ENCODE measurements at places on chromosomes 5 and 9.

DNA sequence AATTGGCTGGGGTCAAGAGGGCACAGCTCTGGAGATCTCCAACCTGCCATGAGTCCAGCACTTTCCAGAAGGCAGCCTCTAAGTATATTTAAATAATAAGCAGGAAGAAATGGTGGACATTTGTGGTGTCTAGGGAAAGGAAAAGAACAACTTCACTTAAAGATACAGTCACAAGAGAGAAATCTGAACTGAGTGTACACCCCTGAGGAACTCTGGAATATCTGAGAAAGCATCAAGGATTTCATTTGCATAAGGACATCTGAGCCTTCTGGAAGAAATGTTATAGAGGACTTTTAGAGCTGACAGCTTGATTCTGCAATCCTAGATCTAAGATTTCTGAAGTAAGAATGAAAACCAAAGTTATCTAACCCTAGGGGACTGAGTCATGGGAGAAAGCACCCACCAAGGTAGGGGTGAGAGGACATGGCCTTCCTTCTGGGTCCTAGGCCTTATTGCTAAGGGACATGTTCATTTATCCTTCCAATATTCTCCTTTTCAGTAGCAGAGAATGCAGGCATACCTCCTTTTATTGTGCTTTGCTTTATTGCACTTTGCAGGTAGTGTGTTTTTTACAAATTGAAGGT is 253.4 kb upstream of the SLC24A2 start:
- no peak for DNase-seq

DNA sequence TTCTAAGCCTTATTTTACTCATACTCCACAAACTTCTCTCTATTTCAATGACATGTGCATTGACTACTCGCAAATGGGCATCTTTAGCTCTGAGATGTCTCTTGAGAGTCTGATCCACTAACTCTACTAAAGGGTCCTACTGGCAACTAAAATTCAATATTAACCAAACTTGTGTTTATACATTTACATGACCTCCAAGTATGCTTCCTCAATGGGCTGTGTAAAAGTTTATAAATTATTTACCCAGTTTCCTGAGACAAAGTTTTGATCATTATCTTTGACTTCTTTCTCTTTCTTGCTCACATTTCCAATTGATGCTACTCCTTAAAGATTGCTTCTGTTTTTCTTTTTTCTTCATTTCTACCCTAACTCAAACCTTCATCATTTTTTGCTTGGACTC is 510.1 kb upstream of the DAB2 start:
- DNase-seq, result no peak

GRCh38 chr5:1939256-1939655 is 56.5 kb upstream of the IRX4 start:
- no peak for DNase-seq

DNA sequence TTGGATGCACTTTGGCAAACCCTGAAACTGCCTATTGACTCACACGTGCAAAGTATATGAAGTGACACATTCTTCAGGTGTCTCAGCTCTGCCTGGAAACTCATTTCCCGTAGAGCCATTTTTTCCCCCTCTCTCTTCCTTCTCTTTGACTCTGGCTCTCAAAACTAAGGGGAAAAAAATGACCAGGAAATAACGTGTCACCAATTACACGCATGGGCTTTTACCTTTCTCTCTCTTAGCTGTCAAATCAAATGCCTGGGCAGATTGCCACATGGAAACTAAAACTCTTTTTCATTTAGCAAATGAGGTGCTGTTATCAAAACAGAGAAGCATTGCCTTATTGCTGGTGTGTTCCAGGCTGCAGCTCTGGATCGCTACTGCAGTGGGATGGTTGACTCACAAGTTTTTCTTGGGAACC is 18.3 kb upstream of the IFNK start:
- no peak for DNase-seq

- no peak for DNase-seq
Observed at GRCh38 chr5:39178171-39178570, 41.2 kb downstream of the FYB1 start.

- no peak for DNase-seq
Observed at GRCh38 chr5:173623296-173623771, 6.9 kb upstream of the BOD1 start.

DNA sequence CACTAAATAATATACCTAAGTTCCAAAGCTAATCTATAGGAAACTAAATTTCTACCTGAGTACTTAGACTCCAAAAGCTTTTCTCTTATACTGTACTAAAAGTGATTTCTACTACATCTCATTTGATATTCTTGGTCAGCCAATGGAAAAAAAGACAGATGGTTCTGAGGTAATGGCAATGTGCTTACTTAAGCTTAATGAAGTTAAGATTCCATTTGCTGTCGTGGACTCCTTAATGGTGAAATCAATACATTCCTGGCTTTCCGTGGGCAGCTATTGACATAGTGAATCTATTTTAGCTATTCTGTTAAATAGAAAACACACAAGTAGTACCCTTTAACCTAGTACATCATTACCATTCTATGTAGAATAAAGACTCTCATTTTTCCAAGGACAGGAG is 1825.6 kb upstream of the CDH9 start:
- DNase-seq, result no peak

GRCh38 chr5:93993161-93993560 is 251.8 kb upstream of the POU5F2 start:
- no peak for DNase-seq

GRCh38 chr5:65142511-65143011 is 339.2 kb downstream of the ADAMTS6 start:
- DNase-seq, result peak; percentile 20

DNA sequence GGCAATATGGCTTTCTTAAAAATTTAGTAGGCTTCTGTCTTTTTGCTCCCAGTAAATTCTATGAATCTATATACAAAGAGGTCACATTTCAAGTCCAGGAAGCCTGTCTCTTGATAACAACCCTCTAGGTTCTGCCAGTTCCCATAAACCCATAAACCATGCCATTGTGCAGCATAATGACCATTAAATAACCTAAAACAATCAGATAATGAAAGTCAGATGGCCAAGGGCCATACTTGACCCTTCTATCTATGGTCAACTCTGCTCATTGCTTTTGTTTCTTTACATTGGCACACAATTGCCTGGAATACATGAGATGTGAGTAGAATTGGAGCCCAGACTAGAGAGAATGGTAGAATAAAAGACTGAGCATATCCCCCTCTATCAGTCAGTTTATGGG is 305.4 kb upstream of the KIF2A start:
- DNase-seq, result no peak

GRCh38 chr9:4299005-4299795 is 668 bp downstream of the GLIS3 start:
- no peak for DNase-seq

DNA sequence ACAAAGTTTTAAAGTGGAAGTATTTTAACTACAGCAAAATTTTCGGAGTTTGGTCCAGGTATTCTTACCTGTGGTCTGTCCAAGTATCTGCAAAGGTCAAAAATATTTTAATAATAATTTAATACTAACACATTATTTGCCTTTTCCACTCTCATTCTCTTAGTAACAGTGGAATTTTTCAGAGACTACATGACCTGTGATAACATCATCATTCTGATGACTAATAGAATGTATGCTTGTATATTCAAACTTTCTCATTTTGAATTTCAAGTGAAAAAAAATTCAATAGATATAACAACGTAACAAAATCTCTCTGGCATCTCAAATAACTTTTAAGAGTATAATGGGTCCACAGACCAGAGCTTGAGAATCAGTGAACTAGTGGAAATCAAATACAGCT is 78.3 kb downstream of the FBXL17 start:
- no peak for DNase-seq

- no peak for DNase-seq
Observed at GRCh38 chr5:42843675-42844292, 32.1 kb upstream of the SELENOP start.

Measured in iPS DF 6.9 (cell line).